ENCODE measurements at places on chromosomes 1 and 21.

DNA sequence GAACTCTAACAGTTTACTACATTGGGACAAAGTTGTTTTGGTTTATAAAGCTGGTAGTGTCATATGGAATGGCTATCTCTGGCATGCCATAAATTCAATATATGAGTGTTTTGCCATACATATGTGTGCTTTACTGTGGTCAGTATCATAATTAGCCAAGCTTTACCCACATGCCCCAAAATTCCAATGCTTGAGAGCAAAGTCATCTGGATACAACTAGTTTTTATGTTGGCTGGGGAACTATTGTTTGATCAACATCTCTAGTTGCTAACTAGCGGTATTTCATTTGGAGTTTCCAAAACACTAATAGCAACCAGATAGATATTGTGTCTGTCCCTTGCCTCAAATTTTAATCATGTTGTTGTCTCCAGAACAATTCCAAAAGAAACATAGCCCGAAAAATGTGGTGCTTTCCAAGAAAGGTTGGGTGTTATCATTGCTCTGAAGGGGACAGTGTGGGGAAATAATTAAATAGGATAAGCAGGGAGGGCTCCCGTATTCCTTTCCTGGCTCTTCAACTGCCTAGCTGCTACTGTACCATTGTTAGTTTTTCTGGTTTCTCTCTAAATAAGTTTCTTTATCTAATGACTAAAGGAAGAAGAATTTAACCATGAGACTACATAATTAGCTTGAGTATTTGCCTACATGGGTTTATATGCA is 136.1 kb downstream of the TGFB2 start:
- DNase-seq: no peak

- DNase-seq: no peak
These were observed 3.2 kb downstream of the MECR start for GRCh38 chr1:29227511-29227910.

DNA sequence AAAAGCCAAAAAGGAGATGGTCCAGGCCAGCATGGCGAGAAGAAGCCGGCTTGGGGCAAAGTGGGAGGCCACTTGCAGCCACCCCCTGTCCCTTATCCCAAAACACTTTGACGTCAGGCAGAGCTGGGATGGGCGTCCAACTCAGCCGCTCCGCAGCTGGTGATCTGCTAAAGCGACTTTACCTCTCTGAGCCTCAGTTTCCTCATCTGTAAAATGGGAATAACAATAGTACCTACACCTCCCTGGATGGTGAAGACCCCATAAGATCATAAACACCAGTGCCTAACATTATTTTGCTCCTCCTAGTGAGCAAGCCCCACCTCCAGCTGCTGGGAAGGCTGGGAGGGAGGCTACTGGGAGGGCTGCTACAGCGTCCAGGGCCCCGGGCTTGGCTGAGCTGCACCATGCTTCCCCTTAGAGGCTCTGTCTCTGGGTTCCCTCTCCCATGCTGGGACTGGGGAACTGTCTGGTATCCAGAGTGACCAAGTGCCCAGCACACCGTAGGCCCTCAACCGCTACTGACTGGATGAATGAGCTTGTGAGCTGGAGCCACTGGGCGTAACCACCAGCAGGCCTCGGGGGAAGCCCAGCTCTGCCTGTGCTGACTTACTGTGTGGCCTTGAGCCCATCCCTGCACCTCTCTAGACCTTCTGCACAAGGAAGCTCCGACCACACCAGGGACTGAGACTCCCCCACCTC is 18.3 kb downstream of the IFFO2 start:
- no peak for DNase-seq

DNA sequence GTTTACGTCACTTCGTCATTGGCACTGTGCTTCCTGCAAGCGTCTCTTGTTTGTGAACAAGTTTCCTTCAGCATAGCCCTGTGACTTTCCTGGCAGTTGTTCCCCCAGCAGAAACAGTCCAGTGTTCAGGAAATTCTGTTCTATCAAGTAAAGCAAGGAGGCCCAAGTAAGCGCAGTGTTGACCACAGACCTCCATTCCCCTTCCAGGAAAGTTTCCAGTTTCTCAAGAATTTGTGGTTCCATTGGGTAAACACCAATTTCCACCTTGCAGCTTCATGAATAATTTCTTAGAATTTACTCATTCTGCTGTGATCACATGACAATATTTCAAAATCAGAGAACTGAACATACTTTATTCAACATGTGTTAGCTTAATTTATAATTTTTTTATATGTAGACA is 88.5 kb upstream of the ETV3 start:
- DNase-seq: no peak

DNA sequence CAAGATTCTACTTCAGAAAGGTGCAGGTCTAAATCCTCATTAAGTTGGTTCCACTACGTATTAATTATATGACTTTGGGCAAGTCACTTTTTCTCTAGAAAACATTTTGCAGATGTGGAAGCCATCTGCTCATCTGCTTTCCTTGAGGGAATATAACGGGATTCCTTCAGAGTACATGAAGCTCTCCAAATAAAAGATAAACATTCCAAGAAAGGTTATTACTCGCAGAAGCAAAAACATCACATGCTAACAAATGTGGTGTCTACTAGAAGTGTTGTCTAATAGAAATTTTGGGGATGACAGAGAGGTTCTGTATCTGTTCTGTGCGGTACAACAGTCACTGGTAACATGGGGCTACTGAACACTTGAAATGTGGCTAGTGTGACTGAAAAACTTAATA is 60.2 kb downstream of the NIBAN1 start:
- no peak for DNase-seq

GRCh38 chr1:3911981-3912808 is 12.1 kb upstream of the C1orf174 start:
- DNase-seq: no peak

GRCh38 chr1:89525169-89525855 is 683 bp downstream of the LRRC8B start:
- DNase-seq: peak; percentile 30
